ENCODE measurements at places on chromosomes 12 and 14. TPM values are rescaled to one million over a fixed set of nuclear protein-coding genes. Genes with fewer than 3 reads are reported as not detected.

FBXO34 gene
- 15.9 TPM for total RNA-seq

PPFIA2 gene
- 6.5 TPM for total RNA-seq

MLXIP gene
- total RNA-seq, result 24.1 TPM

INTS13 gene
- 25.3 TPM for total RNA-seq
